COR-L47 (cell line): ENCODE measurements at places on chromosomes 1 and 21.

- no peak for DNase-seq
Measured at GRCh38 chr1:232249861-232250777, 379.8 kb downstream of the SIPA1L2 start.

DNA sequence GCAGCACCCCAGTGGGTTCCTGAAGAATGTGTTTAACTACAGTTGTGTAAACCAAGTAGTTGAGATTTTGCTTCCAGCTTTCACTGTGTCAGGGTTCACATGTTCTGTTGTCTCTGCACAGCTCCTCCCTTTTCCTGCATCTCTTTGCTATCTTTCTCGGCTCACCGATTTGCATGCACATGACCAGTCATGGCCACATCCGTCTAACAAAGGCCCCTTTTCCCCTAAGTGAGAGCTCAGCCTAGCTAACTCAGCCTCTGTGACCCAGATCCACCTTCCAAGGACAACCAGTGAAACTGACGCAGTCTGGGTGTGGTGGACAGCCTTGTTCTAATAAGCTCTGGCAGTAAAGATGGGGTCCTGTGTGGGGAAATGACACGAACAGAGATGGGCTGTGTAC lies 101.1 kb downstream of the ZP4 start:
- DNase-seq = no peak

DNA sequence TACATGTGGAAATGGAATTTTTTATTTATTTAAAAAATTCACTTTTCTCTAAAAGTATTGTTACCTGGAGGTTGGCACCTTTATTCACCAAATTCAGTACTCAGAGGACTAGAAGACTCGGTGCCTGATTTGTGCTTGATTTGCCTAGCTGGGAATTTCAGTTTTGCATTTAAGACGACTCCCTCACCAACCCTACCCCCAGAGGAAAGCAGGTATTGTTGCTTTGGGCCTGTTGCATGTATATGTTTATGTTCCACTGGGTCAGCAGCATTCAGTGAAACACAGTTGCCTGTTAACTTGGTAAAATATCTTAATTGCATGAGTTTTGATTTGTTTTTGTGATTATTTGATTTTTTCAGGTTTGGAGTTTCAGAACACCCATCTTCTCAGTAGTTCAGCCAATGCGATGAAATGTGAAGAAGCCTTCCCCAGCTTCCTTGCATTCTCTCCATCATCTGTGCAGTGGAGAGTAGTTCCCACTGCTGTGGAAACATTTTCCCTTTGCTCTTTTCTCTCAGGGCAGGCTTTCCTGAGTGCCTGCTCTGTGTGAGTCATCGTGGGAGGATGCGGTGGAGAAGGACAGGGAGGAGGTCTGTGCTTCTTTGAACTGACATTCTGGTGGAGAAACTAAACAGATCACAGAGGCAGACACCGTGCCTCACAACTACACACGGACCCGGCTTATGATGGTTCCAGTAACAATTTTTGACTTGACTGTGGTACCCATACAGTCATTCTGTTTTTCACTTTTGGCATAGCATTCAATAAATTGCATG lies 6.4 kb downstream of the ADARB1 start:
- DNase-seq = no peak

- DNase-seq = no peak
Measured at GRCh38 chr1:230286166-230286889, 139.8 kb downstream of the PGBD5 start.

DNA sequence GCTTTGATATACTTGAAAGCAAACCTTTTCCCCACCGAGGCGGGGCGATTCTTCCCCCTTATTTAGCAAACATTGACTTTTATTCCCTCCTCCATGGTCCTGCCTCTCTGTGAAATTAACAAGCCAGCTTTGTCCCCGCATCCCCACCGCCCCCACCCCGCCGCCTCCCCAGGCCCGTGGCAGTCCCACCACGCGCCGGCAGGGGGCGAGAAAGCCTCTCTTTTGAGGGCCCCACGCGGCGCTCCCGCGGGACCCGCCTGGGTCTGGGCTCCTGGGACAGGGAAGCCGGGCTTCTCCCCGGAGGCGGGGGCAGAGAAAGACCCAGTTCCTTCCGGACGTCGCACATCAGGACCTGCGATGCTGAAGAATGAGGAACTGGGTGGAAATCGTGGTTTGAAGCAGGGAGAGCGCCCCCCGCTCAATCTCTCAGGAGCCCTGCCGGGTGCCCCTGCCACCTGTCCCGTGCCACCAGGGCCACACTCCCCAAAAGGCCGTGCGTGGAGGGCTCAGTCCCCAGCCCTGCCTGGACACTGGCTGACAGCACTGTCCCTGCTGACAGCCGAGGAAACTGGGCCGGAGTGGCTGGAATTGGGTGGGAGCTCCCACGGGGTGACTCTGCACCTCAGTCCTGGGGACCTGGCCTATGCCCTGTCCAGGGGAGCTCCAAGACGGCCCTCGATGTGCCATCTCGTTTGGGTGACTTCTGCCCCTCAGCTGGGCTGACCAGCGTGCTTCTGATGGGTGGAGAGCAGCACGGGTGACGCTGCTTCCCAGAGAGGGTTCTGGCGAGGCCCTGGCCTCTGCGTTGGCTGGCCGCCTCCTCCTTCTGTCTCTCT lies 8.6 kb upstream of the ACTRT2 start:
- no peak for DNase-seq

DNA sequence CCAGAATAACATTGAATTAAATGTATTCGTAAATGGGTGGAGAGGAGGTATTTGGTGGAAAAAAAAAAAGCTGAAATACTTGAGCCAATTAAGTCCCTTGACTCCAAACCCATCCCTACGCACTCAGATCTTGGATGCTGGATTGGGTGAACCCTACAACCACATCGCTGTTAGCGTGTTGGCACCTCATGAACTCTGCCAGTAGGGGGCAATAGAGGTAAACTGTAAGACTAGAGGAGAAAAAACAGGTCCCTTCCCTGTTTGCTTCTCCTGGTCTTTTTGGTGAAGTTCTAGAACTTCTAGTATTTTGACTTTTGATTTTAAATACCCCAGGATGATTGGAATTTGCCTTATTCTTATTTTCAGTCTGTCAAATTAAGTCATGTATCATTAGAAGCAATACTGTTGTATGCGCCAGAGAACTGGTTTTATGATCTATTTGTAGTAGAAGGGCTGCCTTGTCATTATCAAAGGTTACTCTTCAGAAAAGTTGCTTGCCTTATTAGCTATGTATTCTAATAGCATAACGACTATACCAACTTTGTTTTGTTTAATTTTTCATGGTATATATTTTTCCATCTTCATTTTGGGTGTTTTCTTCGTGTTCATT lies 1.9 kb upstream of the OR13G1 start:
- peak; percentile 38 for DNase-seq

DNA sequence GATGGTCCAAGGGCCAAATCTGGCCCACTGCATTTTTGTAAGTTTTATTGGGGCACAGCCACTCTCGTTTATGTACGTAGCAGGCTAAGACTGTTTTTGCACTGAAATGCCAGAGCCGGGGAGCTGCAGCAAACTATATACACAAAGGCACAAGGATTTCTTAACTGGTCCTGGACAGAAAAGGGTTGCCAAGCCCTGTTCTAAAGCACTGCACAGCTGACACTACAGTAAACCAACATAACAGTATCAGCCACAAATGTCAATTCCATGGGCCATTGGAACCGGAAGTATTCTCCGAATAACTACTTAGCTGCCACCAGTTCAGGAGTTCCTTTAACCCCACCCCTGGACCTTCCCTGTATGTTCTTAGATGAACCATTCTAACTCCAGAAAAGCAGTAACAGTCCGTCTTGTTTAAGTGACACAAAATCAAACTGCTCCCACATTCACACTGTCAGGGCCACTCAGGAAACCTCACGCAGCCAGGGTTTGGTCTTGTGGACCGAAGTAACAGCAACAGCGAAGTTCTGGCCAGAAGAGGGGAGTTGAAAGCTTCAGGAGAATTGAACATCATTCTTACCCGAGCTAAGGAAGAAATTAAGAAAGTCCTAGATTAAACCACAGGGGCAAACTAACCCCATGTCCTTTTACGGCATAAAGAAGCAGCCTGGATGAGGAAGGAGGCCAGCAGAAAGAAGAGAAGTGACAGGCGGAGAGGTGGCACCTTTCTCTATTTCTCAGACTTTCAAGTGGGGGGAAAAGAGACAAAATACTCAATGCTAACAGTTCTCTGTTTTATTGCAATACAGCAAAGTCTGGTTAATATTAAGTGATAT lies 49.2 kb downstream of the COQ8A start:
- DNase-seq = no peak

GRCh38 chr1:96478228-96478627 lies 243.4 kb upstream of the PTBP2 start:
- no peak for DNase-seq

- peak; percentile 31 for DNase-seq
Measured at GRCh38 chr1:232227306-232227705, 402.6 kb downstream of the SIPA1L2 start.

DNA sequence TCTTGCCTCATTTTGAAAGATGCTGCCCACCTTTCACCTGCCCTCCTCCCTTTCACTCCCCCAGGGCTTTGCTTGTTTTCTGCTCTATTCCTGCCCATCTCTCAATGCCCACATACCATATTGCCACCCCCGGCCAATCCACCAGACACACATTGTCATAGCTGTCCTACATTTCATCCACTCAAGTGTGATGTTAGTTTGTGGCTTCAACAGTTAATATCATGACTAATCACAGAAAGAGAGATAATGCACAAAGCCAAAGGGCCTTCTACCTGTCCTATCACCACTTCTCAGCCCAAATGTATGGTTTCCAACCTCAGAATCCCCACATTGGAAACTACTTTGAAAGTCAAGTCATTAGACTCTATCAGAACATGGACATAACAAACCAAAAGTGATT lies 18.0 kb upstream of the RCSD1 start:
- DNase-seq = no peak

DNA sequence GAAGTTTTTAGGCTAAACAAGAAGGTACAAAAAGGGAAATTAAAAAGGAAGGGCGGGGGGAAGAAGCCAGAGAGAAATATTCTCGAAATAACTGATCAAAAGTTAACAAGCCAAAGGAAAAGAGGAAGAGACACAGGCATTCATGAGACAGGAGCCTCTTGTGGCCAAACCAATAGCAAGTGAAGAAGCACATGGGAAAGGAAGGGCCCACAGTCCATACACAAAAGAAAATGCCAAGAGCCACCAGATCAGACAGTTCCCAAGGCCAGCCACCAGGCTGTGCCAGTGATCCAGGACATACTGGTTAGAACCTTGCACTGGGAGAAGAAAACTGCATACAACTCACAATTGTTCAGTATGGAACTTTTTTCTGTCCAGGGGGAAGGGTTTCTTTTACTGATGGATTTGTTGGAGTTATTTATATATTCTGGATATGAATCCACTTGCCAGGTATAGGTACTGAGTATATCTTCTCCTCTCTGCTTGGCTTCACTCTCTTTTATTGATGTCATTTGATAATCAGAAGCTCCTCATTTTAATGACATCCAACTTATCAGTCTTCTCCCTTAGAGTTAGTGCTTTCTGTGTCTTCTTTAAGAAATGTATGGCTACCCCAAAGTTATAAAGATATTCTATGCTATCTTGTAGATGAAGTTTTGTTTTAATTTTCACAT lies 76.8 kb downstream of the CD46 start:
- peak; percentile 26 for DNase-seq

GRCh38 chr1:172069534-172069933 lies 228.2 kb downstream of the DNM3 start:
- DNase-seq = no peak

- no peak for DNase-seq
Measured at GRCh38 chr21:21730512-21730911, 732.3 kb downstream of the NCAM2 start.

DNA sequence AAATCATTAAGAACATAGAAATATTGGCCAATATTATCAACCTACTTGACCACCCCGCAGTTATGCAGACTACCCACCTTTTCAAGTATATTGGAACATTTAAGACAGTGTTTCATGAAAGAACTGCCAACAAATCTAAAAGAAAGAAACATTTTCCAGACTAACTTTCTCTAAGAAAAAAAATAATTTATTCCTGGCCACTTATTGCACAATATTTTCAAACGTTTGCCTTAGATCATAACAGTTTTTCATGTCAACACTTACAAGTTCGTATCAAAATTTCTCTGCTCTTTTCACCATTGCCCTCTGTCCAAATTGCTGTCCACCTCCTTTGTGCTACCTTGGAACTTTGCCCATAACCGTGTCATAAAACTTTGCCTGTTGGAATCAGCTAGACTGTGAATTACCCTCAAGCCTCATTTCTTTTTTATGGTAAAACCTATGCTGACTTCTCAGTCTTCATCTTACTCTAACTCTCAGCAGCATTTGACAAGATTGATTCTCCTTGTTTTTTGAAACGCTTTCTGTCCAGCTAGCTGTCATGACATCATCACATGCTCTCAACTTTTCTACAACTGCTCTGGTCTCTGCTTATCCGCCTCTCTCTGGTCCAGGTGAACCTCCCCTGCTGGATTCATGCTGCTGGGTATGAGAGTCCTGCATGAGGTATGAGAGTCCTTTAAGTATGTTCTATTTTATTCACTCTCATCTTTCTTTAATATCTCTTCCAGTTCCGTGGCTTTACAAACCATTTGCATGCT lies 92.8 kb upstream of the CHRM3 start:
- DNase-seq = no peak

DNA sequence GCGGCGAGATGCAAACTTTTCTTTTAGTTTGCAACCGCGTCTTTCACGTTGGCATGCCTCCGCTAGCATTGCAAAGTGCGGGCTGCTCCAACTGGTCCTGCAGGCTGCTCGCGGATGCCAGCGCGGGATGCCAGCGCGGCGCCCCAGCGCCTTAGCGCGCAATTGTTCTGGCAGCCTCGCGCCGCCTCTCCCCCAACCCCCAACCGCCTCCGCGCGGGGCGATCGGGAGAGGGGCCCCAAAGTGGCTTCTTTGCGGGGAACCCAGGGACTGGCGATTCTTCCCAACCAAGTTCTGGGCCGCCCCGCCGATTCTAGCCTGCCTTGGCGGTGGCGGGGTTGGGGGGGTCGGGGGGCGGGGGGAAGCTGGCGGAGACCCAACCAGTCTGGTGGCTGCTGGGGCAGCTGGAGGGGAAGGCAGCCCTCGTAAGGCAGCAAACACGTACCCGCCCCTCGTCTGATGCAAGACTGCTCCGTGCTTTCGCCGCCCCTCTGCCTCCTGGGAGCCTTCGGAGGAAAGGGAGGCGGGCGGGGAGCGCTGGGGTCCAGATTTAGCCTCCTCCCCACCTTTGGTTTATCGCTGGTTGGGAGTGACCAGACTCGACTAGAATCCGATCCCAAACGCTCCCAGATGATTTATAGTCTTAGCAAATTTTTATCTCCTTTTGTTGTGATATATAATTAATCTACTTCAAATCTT lies 756 bp downstream of the PHGDH start:
- DNase-seq = peak; percentile 75

- peak; percentile 63 for DNase-seq
Measured at GRCh38 chr1:104092698-104093097, 343.0 kb downstream of the AMY1C start.

DNA sequence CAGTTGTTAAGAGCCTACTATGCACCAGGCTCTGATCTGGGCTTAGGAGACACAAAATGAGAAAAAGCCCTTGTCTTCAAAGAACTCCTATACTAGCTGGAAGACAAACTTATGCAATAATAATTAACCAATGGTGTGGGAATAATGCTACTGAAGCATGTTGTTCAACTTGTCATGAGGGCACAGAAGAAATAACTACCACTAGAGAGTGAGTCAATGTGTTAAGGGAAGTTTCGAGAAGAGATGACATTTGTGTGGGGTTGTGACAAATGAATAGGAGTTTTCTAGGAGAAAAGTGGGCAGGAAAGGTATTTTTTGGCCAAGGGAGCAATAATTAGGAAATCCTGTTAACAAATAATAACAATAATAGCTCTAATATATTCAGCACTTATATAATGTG lies 205.0 kb downstream of the PDE4B start:
- DNase-seq = no peak
